Globus pallidus (tissue), 1 donor: ENCODE measurements at places on chromosomes 2 and 18.
A peak's percentile ranks its signal among the peaks of the same experiment; 100 is the strongest.

- DNase-seq: no peak
These were observed 83.7 kb downstream of the PLB1 start for GRCh38 chr2:28579606-28580005.

- no peak for DNase-seq
These were observed 117.5 kb upstream of the TPO start for GRCh38 chr2:1295740-1296139.

DNA sequence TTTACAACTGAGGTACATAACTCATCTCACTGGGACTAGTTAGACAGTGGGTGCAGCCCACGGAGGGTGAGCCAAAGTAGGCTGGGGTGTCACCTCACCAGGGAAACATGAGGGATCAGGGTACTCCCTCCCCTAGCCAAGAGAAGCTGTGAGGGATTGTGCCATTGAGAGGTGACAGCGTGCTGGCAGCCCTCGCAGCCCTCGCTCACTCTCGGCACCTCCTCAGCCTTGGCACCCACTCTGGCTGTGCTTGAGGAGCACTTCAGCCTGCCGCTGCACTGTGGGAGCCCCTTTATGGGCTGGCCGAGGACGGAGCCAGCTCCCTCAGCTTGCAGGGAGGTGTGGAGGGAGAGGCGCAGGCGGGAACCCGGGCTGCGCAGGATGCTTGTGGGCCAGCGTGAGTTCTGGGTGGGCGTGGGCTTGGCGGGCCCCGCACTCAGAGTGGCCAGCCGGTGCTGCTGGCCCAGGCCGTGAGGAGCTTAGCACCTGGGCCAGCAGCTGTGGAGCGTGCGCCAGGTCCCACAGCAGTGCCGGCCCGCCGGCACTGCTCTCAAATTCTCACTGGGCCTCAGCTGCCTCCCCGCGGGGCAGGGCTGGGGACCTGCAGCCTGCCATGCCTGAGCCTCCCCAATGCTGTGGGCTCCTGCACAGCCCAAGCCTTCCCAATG lies 44.5 kb upstream of the FAM110C start:
- DNase-seq: no peak

- DNase-seq: no peak
These were observed 11.5 kb upstream of the GPR35 start for GRCh38 chr2:240613781-240614180.

DNA sequence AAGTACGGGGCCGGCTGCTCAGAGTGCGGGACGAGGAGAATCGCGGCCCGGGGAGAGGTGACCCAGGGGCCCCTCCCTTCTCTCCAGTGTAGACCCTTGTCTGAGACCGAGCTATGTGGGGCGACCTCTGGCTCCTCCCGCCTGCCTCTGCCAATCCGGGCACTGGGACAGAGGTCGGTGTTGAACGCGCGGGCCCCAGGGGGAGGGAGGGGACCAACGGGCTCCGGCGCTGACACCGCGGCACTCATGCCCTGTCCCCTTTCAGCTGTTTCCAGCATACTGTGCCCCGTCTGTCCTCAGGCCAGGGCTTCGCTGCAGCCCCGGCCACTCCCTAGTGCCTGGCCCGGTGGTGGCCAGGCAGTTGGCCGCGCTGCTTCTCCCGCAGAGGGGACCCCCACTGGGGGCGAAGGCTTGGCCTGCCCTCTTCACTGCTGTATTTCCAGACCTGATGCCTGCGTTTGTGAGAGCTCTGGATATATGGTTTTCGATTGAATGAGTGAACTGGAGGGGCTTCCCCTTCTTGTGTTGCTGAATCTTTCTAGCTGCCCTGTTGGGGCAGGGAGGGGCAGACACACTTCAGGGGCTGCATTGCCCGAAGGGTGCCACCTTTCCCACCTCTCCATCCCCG lies 809 bp downstream of the DBI start:
- peak; percentile 72 for DNase-seq

DNA sequence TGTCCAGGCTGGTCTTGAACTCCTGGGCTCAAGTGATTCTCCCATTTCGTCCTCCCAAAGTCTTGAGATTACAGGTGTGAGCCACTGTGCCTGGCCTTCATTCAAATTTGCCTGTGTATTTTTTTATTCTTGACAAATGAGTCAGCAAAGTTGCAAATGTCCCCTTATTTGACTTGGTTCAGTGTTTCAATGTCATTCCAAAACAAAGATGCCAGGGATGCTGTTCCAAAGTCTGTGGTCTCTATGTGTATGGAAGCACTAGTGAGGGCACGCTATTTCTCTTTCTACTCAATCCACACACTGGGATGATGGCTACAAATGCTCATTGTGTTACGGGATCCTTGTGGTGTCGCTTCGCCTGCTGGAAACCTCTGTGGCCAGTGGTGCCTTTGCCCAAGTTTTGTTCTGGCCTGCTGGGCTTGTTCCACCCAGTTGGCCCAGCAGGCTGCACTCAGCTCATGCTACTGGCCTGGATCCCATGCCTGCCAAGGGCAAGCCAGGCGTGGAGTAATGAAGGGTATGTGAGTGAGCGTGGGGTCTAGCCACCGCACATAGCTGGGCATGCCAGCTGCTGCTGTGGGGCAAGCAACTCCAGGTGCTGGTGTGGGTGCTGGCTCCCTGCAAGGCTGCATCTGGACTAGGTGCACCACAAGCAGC lies 35.6 kb downstream of the FBXO48 start:
- no peak for DNase-seq

- no peak for DNase-seq
These were observed 20.9 kb upstream of the RAB11FIP5 start for GRCh38 chr2:73133566-73134197.

GRCh38 chr2:190465060-190465459 lies 56.9 kb downstream of the MFSD6 start:
- DNase-seq: no peak

GRCh38 chr2:17573085-17573803 lies 32.7 kb downstream of the VSNL1 start:
- DNase-seq: no peak

- DNase-seq: no peak
These were observed 9.3 kb upstream of the PTMA start for GRCh38 chr2:231699006-231699405.

DNA sequence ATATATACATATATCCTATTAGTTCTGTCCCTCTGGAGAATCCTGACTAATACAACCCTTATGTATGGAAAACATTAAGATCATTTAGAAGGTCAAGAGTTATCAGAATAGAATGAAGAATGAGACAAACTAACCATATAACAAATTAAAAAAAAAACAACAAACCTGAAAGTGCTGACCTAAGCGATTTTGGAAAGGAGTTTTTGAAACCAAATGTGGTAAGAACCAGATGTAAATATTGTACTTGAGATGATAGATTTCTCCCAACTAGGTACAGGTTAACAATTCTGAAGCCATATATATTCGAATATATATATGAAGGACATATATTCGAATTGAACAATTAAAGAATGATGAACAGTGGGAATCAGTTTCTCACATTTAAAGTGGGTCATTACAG lies 917.8 kb upstream of the SLC39A10 start:
- no peak for DNase-seq

DNA sequence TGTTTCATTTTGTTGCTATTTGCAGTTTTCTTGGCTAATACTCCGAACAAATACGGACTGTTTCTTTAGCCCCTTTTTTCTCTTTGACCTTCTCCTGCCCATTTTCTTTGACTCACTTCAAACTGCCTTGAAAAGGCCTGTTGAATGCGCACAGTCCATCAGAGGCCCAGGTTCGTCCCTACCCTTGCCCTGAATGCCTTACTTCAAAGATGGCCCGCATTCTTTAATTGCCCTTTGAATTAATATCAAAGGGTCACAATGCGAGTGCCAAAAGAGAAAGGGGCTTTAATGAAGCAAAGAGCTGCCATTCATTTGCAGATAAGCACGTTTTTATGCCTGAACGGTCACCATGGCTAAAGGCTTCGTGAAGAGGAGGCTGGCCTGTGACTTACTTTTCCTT lies 29.7 kb downstream of the PAX3 start:
- DNase-seq: no peak

DNA sequence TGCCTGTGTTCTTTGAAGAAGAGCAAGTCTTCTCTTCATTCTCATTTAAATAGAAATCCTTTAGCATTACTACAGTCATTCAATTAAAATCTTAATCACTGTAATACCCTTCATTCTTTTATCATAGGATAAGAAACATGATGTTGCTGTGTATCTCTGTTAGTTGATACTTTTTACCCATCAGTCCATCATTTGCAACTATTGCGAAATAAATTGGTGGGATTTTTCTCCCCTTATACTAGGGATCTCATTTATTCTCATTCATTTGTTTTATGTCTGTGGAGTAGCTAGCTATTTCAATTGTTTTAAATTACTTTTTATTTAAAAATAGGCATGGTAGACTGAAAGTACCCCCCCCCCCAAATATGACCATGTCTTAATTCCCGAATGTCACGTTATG lies 235.3 kb downstream of the KIAA1328 start:
- no peak for DNase-seq

DNA sequence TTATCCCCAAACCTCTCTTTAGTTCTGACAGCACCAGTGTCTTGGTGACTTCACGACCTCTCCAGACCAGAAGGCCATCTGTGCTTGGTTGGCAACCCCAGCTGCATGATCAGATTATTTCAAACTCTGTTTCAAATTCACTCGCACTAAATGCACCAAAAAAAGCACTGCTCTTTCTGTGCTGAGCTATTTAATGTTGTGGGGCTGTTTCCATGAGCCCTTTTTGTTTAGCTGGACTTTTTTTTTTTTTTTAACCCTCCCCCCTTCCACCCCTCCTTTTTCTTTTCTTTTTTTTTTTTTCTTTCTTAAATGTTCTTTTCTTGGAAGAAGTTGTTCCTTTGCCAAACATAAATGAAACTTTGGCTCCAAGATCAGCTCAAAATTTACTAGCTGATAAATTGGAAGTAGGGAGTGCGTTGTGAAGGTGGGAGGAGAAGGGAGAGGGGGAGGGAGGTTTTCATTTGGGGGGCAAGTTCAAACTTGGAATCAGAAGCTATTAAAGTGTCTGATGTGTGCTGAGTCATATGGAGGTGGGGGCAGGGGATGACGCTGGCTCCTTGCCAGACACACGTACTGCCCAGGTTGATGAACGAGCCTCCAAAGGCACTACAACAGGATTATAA lies 543.0 kb upstream of the TNP1 start:
- no peak for DNase-seq

- no peak for DNase-seq
These were observed 73.9 kb upstream of the UXS1 start for GRCh38 chr2:106267997-106268396.

GRCh38 chr2:105391058-105391627 lies 7.7 kb downstream of the FHL2 start:
- DNase-seq: no peak

- DNase-seq: no peak
These were observed 3.9 kb downstream of the UBXN4 start for GRCh38 chr2:135745545-135745944.

DNA sequence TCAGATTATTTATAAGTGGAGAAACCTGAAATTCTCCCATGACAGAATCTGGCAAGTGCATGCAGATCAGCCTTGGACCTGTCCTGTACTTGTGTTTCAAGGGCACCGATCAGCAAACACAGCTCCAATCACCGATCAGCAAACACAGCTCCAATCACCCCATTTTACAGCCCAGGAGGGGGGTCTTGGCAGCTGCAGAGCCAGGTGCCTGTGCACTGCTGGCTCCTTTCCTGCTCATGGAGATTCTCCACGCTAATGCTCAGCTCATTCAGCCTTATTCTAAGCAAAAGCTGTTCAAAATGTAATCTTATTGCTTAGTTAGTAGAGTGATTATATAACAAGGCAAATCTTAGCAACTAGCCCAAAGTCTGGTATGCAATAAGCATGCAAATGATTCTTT lies 623.1 kb upstream of the HS6ST1 start:
- no peak for DNase-seq

- DNase-seq: no peak
These were observed 148.0 kb downstream of the HDAC4 start for GRCh38 chr2:239252801-239253200.

GRCh38 chr2:11045294-11045693 lies 110.0 kb upstream of the SLC66A3 start:
- DNase-seq: no peak

DNA sequence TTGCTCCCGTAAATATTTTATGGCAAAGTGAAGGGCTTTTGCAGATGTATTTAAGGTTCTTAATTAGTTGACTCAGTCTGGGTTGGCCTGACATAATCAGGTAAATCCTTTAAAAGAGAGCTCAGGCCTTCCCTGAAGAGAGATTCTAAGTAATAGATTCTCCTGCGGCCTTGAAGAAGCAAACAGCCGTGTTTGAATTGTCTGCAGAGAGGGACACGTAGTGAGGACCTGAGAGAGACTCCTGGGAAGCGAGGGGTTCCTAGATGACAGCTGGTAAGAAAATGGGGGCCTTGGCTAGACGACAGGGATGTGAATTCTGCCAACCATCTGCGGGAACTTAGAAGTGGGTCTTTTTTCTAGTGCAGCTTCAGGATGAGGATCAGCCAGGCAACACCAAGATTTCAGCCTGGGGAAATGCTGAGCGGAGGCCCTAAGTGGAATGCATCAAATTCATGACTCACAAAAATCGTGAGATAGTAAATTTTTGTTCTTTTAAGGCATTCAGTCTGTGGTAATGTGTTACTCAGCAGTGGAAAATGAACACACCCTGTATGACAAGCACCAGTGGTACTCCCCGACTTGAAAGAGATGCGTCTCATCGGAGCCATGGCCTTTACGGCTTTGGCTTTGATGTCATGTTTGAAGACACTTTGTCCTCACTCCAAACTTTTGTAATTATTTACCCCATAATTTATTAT lies 62.1 kb upstream of the SMIM21 start:
- no peak for DNase-seq

DNA sequence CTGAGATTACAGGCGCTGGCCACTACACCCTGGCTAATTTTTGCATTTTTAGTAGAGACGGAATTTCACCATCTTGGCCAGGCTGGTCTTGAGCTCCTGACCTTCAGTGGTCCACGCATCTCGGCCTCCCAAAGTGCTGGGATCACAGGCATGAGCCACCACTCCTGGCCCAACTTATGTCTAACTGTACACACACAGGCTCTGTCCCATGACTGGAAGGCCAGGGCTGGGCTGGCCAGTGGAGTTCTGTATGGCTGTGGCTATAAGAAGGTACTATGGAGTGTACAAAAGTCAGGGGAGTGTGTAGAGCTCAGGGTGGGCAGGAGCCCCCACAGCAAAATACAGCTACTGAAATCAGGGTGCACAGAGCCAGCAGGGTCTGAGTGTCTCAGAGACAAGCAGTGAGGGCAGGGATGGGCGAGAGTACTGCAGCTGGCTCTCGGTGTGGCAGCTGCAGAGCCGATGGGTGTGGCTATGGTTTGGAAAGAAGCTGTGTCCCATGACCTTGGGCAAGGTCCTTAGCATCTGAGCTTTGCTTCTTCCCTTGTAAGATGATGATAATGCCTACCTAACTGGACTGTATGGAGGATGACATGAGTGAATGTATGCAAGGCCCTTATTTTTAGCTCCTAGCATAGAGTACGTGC lies 10.4 kb upstream of the MSGN1 start:
- DNase-seq: no peak

GRCh38 chr18:48397021-48397420 lies 12.2 kb downstream of the ZBTB7C start:
- DNase-seq: no peak
